Stimulated activated CD8-positive, alpha-beta memory T cell treated with anti-CD3 and anti-CD28 coated beads, Interleukin-2, amount 100 ng/mL, for 1 hour (primary cell): ENCODE measurements at places on chromosomes 2 and 18.

DNA sequence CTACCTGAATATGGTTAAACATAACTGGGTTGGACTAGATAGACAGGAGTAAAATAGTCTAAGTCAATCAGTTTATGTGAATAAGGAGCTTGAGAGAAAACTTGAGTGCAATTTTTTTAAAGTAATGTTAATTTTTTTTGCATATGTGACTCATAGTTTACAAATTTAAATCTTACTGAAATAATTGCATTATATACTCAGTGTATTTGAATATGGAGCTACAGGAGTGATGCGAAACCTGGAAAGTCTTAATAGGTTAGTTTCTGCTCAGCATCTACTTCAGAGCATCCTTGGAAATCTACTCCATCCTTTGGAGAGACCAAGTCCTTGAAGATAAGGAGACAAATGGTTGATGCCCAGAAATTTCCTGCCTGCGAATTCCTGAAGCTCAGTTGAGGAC lies 318.8 kb upstream of the NXPH2 start:
- DNase-seq: no peak

DNA sequence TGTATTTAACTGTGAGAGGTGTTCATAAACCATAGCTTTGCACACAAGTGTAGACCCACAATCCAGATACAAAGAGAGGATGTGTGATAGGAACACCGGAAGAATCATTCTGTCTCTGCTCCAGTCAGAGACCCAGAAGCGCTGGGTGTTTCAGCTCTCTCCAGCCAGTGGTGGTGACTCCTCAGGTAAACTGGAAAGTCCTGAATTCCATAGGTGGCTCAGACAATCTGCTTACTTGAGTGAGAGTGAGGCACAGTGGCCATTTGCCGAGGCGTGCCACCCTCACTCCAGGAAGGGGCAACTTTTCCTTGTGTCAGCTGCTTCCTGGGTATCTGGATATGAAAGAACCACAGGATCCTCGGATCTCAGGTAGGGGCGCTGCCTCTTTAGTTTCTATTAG lies 171.5 kb downstream of the KCNS3 start:
- no peak for DNase-seq

GRCh38 chr2:188897096-188897495 lies 77.1 kb upstream of the COL3A1 start:
- no peak for DNase-seq

DNA sequence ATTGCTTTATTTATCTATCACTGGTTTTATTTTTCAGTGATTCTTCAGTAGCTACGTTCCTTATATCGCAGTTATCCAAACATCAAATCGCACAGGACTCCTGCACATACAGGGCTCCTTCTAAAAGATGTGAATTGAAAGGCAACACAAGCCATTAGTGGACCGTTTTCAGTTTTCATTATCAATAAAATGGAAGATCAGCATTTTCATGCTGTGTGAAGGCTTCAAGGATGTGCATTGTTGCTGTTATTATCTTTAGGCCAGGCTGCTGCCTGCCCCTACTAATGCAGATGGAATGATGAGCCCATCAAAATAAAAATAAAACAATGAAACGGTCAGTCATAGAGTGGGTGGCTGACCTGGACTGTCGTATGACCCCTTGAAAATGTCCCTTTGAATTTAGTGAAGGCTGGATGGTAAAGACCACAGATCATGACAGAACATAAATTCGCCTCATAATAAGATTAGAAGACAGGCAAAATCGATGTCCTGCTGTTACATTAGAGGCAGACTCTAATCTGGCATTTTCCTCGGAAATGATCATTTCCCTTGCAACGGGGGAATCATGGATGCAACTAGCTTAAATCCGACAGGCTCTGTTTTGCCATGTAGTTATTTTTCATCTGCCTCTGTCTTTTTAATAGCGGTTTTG lies 32.9 kb downstream of the ITGB6 start:
- DNase-seq: no peak

DNA sequence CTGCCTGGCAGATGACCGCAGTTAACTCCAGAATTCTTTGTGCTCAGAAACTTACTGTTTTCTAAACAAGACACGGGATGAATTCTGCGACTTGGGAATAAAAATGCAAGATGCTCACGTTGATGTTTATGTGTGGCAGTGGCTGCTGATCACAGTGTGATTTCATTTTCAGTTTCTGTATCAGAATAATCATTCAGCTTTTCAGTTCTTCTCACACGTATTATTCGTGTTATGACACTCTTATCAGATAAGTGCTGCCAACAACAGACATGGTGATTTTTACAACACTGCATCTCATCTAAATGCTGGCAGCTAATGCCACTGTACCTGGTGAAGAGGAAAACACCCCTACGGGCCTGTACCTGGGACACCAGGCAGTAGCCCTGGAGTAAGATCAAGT lies 272.9 kb upstream of the REV1 start:
- DNase-seq: no peak

- DNase-seq: no peak
These were observed 437 bp downstream of the LDLRAD4 start for GRCh38 chr18:13218997-13219396.

GRCh38 chr2:188893972-188894371 lies 80.2 kb upstream of the COL3A1 start:
- no peak for DNase-seq

GRCh38 chr2:19505199-19506136 lies 147.0 kb upstream of the OSR1 start:
- no peak for DNase-seq

- DNase-seq: no peak
These were observed 71.9 kb upstream of the NFU1 start for GRCh38 chr2:69509011-69509749.

- DNase-seq: no peak
These were observed 42.7 kb downstream of the LRP1B start for GRCh38 chr2:142088058-142088568.

DNA sequence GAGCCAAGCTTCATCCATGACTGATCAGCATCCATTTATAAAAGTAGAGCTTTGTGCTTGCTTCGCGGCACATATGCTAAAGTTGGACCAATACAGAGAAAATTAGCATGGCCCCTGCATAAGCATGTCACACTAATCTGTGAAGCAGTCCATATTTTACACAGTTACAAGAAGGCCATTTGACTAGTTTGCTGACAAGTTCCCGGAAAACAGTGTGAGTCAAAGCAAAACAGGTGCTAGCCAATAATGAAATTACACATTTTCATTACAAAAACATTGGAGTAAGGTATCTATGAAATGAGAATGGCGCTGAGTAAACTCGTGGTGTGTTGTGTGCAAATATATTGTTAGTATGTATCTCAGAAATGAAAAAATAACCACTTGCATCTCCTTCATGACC lies 4.7 kb downstream of the ANKRD62 start:
- no peak for DNase-seq

DNA sequence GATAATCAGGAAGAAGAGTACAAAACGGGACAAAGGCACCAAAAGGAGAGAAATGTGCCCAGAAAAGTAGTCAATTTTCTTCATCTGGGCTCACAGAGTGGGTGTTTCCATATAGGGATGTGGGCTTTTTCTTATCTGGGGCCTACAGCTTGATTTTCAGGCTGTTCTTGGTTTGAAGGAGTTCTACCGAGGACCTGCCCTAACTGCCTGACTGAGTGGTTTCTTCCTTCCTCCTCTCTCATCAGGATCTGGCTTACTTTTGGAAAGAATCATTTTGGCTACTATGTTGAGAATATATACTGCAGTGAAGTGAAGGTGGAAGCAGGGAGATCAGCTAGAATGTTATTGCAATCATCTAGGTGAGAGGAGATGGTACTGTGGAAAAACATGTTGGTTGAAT lies 316.7 kb downstream of the LRP1B start:
- no peak for DNase-seq

DNA sequence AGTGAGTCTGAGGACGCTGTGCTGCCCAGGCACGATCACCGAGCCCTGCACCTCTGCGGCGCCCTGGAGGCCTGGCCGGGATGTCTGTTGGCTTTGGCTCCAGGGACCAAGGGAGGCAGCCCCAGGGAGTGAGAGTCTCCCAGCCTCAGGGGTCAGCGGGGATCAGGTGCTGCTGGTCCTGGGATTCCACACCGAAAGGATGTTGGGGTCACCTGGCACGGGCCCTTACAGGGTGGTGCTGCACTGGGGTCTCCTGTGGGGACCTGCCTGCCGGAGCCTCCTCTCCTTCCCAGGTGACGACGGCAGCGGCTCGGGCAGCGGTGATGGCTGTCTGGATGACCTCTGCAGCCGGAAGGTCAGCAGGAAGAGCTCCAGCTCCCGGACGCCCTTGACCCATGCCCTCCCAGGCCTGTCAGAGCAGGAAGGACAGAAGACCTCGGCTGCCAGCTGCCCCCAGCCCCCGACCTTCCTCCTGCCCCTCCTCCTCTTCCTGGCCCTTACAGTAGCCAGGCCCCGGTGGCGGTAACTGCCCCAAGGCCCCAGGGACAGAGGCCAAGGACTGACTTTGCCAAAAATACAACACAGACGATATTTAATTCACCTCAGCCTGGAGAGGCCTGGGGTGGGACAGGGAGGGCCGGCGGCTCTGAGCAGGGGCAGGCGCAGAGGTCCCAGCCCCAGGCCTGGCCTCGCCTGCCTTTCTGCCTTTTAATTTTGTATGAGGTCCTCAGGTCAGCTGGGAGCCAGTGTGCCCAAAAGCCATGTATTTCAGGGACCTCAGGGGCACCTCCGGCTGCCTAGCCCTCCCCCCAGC lies 30.5 kb downstream of the GPC1 start:
- DNase-seq: no peak

DNA sequence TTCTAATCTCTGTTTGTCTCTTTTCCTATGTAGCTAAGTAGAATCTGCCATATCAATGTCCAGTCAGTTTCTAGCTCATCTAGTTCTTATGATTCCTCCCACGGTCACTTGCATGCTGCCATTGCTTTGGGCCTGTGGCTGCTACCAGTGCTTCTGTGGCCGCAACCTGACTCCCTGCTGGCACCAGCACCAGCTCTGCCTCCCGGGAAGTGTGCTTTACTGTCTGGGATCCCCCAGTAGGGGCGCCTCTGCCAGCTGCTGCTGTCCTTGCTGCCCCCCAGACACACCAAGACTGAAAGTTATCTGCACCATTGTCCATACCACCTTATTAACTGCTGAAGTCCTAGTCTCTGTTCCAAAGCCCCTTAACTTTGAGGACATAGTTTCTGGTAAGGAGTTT lies 56.3 kb downstream of the RAPGEF4 start:
- DNase-seq: no peak

- DNase-seq: no peak
These were observed 15.7 kb upstream of the TTC21B start for GRCh38 chr2:165969227-165969626.

DNA sequence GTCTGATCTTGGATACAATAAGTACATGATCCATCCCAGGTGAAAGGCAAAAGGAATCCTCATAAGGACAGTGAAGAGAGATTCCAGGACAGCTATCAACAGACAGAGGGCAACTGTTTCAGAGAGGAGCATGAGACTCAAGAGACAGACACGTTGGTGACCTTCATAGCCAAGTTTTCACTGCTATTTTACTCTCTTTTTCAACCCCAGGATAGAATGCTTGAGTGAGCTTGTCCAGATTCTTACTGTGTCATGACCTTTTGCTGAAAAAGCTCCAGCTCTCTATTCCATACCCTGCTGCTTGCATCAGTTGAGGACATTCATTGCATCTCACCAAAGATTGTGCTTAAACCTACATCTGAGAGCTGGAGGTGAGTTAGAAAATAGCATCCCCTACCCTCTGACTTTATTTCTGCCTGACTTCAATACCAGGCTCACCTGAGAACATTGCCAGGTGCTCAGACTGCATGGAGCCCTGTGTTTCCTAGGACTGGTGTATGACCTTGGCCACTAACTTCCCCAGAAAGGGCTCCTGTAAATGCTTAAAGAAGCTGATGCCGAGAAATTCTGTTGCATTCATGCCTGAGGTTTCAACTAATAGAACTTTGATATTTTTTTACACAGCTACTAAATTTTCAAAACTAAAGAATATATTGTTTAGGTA lies 70.4 kb upstream of the TMEM17 start:
- no peak for DNase-seq

- DNase-seq: no peak
These were observed 51.7 kb downstream of the FAM168B start for GRCh38 chr2:131041402-131042147.

DNA sequence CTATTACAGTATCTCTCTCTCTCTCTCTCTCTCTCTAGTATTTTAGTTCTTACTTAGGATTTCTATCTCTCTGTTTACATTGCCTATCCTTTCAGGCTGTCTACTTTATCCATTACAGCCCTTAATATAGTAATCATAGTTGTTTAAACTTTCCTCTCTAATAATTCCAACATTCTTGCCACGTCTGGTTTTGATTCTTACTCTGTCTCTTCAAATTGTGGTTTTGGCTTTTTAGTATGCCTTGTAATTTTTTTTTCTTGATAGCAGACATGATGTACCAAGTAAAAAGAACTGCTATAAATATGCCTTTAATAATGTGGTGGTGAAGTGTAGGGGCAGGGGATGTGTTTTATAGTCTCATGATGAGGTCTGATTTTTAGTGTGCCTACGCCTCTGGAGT lies 1809.5 kb upstream of the CELF4 start:
- no peak for DNase-seq

DNA sequence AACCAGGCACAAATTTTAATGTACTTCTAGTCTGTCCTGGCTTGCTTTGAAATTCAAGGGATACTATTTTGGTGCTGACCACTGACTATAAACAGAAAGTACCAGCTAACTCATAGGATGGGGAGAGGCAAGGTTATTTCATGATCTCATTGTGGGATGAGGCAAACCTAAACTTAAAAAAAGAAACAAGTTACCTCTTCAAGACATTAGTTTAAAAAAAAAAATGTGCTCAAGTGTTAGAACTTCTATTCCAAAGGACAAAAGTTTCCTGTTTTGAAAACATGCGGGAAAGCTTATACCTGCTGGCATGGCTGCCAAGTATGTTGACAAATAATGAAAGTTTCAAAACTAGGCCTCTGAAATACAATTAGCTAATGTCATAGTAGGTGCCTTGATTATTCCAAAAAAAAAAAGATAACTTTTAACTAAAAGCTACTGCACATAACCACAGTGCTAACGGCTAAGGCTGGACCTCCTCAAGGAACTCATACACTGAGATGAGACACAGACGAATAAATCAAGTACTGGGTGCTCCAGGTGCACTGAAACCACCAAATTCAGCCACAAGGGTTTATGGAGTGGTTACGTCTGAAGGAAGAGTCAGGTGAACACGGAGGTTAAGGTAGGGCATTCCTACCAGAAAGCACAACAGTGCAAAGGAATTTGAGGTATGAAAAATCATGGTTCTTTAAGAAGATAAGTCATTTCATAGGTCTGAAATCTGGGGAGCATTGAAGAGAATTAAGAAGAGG lies 38.1 kb downstream of the TMEM131 start:
- DNase-seq: no peak

GRCh38 chr2:178865999-178866398 lies 58.8 kb upstream of the TTN start:
- no peak for DNase-seq

GRCh38 chr18:51182824-51183223 lies 14.7 kb downstream of the MEX3C start:
- no peak for DNase-seq

- no peak for DNase-seq
These were observed 43.5 kb upstream of the CD28 start for GRCh38 chr2:203662951-203663350.

GRCh38 chr18:23945416-23946079 lies 69.0 kb upstream of the TTC39C start:
- DNase-seq: no peak
